ENCODE measurements at places on chromosomes 6 and 20.

GRCh38 chr6:3755637-3756545, 4.4 kb upstream of the PXDC1 start:
- no peak for DNase-seq

DNA sequence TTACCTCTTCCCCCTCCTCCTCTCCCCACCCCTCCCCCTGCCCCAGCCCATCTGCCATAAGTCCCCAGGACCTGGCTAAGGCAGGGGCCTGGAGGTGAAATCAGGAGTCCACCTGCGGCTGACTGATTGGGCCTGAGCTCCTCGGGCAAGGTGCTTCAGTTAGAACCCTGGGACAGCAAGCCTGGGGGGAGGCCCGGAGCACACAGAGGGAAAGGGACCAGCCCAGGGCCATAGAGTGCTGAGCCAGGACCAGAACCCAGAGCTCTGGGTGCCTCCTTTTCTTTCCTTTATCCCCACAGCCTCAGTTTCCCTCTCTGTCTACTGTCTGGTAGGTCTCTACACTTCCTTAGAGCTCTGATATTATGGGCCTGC, 35.7 kb upstream of the VEGFA start:
- no peak for DNase-seq

GRCh38 chr6:16402581-16402900, 164.2 kb downstream of the GMPR start:
- DNase-seq: no peak

GRCh38 chr6:46893648-46894047, 28.1 kb downstream of the ADGRF5 start:
- no peak for DNase-seq

GRCh38 chr6:25053875-25054371, 118.2 kb upstream of the RIPOR2 start:
- DNase-seq: no peak

DNA sequence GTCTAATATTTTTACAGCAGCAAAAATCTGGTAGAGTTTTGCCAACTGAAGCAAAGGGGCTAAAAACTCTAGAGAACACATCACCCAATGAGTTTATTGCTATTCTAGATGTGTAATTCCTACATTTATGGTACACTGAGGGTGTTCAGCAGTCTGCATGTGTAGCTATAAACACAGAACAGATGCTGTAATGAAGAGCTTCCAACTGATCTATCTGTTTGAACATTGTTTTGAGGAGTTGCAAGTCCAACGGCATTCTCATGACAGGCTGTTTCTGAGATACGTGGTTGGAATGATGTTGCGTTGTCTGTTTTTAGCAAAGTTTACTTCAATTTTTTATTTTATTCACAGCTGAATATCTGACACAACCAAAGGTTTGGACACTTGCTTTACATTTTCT, 141.2 kb upstream of the RAB32 start:
- no peak for DNase-seq

DNA sequence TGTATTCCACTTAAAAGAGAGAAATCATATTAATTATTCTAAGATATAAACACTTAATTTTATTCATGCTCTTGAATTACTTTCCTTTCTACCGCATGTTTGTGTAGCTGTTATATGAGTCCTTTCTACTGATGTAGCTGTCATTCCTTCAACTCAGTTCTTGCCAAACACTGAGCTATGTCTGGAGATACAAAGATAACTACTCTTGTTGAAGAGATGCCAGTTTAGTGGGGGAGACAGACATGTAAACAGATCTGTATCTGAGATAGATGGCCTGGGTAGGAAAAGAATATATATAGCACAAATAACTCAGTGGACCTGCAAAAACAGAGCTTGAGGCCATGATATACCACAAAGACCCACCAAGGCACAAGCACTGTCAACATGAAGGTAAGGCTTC, 157.3 kb downstream of the BTBD9 start:
- DNase-seq: no peak

GRCh38 chr20:39855056-39855455, 834.0 kb downstream of the MAFB start:
- no peak for DNase-seq

- DNase-seq: no peak
Measured at GRCh38 chr20:36447101-36447500, 94.2 kb upstream of the MYL9 start.

GRCh38 chr20:50336661-50337060, 146.0 kb downstream of the CEBPB start:
- DNase-seq: no peak

DNA sequence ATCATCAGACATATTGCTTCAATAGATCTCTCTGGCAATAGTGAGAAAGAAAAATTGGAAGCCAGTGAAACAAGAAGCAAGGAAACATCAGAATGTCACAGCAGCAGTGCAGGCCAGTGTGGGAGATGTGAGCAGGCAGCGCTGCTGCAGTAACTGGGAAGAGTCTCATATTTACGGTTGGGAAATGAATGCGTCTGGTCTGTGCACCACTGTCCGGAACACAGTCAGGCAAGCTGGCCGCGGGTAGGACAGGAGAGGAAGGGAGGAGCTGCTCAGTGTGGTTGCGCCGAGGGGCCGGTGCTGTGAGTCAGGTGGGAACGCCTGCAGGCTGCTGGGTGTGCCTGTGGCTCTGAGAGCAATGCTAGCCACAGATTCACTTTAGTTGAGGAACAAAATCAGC, 6.4 kb upstream of the PSMG4 start:
- no peak for DNase-seq

DNA sequence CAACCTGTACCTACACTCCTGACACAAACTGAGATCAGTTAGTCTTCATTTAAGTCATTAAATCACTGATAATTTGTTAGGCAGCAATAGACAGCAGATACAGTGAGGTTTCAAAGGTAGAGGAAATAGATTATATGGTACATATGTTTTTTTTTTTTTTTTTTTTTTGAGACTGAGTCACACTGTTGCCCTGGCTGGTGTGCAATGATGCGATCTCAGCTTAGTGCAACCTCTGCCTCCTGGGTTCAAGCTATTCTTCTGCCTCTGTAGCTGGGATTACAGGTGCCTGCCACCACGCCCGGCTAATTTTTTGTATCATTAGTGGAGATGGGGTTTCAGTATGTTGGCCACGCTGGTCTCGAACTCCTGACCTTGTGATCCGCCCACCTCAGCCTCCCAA, 38.2 kb upstream of the KIF13A start:
- no peak for DNase-seq

- no peak for DNase-seq
Measured at GRCh38 chr6:132687306-132687705, 26.5 kb downstream of the VNN1 start.

DNA sequence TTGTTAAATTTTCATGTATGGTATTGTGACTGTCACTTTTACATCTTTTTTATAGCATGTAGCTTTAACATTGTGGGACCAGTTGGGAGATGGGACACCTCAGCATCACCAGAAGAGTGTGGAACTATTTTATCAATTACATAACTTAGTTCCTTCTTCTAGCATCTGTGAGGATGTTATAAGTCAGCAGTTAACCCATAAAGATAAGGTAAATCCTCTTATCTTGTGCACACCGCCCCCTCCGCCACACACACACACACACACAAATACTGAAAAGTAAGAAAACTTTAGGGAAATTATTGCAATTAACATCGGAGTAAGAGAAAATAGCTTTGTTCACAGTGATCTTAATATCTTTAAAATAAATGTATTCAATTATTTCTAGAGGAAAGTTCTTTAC, 60.9 kb downstream of the PGM3 start:
- no peak for DNase-seq

DNA sequence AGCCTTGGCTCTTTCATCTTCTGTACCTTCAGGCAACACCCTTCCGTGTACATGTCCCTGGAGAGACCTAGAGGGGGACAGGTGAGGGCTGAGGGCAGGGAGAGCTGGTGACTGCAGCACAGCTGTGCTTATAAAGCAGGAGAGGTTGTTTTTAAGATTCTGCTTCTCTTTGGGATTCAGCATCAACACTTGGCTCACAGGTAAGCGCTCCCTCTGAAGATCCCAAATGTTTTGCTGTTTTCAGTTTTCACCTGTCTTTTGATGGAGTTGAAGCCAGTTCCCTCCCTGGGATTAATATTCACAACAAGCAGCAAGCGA, 19.4 kb upstream of the TRAF3IP2 start:
- DNase-seq: no peak

GRCh38 chr6:147563472-147563871, 55.0 kb downstream of the SAMD5 start:
- no peak for DNase-seq

- no peak for DNase-seq
Measured at GRCh38 chr6:170151804-170152123, 139.1 kb downstream of the DLL1 start.

DNA sequence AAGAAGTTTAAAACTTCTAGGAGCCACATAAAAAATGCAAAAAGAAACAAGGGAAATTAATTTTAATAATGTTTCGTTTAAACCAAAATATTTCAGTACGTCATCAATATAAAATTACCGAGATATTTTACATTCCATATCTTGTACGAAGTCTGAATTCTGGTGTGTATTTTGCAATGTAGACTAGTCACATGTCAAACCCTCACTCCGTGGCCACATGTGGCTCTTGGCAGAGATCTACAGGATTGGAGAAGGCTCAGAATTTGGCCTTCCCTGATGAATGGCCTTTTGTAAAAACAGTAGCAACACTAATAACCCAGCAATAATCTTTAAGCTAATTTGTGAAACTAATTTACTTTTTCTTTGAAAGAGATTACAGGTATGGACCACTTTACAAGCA, 217.1 kb downstream of the PRL start:
- no peak for DNase-seq

DNA sequence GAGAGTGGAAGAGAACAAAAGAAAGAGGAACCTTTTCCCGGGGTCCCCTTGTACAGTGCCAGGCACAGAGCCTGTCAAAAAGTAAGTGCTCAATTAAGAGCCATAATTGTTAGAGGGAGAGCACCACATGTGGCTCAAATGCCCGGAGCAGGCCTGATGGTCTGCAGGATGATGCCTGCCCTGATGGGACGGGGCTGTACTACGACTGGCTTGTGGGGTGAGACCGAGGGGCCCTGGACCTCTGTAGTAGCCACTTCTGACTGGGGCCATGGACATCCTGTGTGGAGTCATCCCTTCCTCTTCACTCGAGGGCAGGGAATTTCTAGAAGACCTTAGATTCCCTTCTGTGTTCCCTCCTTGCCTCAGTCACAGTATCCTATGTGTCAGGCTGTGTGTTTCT, 47.9 kb downstream of the KCNK5 start:
- no peak for DNase-seq

GRCh38 chr6:164628302-164628931, 681.0 kb downstream of the C6orf118 start:
- DNase-seq: no peak

GRCh38 chr20:47789081-47789763, 3.9 kb upstream of the SULF2 start:
- DNase-seq: no peak

GRCh38 chr6:108082539-108082938, 8.0 kb upstream of the OSTM1 start:
- no peak for DNase-seq

DNA sequence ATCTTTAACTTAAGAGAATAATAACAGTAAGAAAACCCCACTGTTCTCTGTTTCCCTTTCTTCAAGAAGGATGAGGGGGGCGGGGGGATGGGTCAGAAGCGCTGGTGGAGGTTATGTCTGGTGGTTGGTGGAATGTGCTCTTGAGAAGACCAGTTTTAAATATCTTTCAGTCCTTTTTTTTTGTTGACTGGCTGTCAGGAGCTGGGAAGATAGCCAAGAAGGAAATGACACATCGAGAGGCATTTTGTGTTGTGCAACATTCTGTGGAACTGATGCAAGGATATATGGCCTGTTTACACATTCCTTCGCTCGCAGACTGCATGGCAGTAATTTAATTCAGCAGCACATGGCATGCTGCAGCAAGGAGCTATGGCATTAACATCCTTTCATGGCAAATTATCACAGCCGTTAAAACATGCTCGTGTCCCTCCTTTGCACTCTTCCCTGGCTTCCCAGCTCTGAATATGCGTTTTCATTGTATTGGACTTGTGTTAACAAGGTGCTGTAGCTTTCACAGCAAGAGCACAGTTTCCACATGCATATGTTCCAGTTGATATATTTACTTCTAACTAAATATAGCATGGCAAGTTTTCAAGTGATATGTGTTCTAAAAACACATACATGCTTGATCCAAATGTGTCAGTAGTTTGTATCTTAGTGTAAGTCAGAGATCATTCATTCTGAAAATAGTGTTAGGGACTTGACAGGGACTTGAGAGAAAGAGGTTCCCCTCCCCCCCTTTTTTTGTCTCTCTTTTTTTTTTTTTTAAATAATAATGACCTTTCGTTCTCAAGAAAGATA, 68.2 kb upstream of the SUPT3H start:
- DNase-seq: no peak

DNA sequence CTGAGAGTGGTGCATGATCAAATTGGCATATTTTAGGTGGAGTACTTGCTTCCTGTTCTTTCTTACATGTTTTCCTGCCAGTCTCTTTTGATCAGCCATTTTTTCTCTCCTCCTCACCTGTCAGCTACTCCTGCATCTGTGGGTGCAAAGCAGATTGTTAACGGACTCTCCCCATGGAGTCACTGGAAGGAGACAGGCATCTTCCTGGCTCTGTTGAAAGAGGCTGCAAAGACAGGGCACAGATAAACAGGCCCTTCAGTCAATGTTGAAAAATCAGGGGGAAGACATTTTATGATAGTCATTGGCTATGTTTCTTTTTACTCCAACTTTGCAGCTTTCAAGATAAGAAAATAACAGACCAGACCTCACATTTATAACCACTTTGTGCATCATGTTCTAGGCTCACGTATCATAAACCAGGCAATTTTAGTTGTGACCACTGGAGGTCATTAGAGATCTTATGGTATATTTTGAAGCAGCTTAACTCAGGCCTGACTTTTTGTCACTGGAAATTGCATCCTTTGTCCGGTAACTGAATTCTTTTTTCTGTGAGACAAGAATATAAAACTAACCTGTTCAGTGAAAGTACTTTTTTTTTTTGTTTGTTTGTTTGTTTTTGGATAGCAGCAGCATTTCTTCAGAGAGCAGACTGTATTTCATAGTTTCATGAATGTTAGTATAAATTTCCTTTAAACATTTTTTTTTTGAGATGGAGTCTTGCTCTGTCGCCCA, 20.1 kb downstream of the ECT2L start:
- DNase-seq: peak; percentile 51

DNA sequence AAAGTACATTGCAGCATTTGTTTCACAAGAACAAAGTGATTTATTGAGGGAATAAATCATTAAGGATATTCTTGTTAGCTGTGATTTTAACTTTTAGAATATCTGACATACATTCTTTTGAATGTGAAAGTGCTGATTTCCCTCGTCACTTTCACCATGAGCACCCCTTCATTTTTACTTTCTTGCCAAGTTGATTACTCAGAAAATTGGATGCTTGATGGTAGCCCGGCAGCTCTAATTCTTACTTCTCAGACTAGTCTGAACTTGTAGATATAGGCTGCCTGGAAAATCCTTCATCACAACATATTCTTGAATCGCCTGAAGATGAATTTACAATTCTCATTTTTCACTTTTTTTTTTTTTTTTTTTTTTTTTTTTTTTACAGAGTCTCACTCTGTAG, 147.1 kb upstream of the SMLR1 start:
- no peak for DNase-seq

- DNase-seq: no peak
Measured at GRCh38 chr6:10862361-10862760, 19.5 kb downstream of the GCM2 start.
